ENCODE measurements at places on chromosomes 12 and 14.

- no peak for DNase-seq
Observed at GRCh38 chr12:24287963-24288362, 338.5 kb upstream of the SOX5 start.

GRCh38 chr12:89857652-89858274 lies 149.1 kb upstream of the ATP2B1 start:
- DNase-seq, result no peak

GRCh38 chr12:2169940-2170339 lies 117.2 kb downstream of the CACNA1C start:
- no peak for DNase-seq

- no peak for DNase-seq
Observed at GRCh38 chr14:39592116-39592789, 160.0 kb upstream of the FBXO33 start.

- peak; percentile 94 for DNase-seq
Observed at GRCh38 chr12:57779736-57780135, 2.9 kb upstream of the TSFM start.

GRCh38 chr14:21233457-21234076 lies 35.7 kb downstream of the HNRNPC start:
- no peak for DNase-seq

DNA sequence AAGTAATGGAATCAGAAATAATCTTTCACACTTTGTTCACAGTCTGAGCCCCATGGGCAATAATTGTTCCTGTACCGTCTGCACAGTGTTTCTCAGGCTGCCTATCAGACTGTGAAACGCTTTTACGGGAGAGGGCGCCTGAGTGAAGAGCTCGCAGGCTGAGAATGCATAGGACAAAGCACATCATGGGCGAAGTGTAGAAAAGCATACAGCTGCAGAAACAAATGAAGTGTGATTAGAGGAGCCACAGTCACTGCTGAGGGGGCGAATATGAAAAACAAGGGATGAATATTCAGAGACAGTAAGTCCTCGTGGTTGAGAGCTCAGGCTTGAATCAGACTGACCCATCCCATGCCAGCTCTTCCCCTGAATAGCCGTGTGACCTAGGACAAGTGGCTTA lies 438.4 kb upstream of the DCN start:
- DNase-seq, result peak; percentile 14

- DNase-seq, result peak; percentile 56
Observed at GRCh38 chr12:89856431-89856830, 147.8 kb upstream of the ATP2B1 start.

DNA sequence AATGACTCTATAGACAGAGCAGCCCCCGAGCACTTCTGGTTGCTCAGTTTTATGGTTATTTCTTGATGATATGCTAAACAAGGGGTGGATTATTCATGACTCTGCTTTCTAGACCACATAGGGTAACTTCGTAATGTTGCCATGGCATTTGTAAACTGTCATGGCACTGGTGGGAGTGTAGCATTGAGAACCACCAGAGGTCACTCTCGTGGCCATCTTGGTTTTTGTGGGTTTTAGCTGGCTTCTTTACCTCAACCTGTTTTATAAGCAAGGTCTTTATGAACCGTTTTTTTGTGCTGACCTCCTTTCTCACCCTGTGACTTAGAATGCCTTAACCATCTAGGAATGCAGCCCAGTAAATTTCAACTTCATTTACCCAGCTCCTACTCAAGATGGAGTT lies 1036.2 kb upstream of the FLRT2 start:
- no peak for DNase-seq

DNA sequence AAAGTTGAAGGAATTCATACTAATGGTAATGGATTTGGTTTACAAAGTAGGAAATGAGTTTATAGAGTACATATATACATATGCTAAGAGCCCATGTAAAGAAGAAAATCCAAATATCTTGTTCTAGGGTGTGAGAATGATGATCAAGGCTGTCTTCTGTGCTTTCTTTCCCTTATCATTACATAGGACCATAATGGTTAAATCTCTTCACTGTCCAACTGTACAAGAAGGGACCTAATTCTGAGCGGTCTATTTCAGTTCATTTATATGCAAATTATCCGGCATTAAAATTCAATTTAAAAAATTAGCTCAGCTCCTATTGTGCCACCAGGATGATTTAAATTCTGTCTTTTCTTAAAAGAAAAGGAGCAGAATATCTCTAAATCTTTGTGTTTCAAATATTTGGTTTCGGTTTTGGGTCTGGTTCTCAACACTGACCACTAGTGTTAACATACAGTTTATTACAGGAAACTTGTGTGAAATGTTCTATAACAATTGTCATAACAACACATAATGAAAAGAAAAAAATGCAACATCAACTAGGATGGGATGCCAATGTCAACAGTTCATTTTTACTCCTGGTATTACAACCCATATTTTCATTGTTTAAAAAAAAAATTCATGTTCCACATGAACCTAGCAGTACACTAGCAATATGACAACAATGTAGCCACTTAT lies 16.8 kb downstream of the OR4K1 start:
- DNase-seq, result no peak

GRCh38 chr14:22487401-22487800 lies 101.6 kb downstream of the DAD1 start:
- DNase-seq, result no peak

DNA sequence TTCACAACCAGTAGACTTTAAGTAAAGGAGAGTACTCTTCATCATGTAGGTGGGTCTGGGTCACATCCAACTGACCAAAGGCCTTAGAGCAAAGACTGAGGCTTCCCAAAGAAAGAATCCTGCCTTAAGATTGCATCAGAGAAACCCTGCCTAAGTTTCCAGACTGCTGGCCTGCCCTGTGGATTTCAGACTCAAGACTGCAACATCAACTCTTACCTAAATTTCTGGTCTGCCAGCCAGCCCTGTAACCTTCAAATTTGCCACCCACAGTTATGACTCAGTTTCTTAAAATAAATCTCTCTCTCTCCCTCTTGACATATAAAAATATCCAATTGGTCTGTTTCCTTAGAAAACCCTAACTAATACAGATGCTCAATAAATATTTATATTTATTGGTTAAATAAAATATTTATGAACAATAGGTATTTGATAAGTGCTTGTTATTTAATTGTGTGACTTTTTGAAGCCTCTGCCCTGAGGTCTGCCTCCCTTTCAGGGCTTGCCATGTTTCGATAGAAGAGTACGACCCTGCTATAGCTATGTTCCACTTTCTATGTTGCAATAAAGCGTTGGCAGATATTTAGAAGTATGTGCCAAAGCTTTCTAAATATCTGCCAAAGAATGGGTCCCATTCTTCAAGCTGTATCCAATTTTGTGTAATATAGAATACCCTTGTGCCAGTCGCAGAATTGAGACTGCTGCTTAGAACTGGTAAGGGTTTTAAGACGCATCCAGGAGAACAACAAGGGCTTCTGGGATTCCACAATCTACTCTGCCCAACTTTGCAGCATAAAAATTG lies 65.7 kb downstream of the TMEM30B start:
- no peak for DNase-seq

GRCh38 chr14:106586098-106586704 lies 1059.8 kb downstream of the TMEM121 start:
- DNase-seq, result no peak

- no peak for DNase-seq
Observed at GRCh38 chr12:29763301-29763683, 20.4 kb downstream of the TMTC1 start.

DNA sequence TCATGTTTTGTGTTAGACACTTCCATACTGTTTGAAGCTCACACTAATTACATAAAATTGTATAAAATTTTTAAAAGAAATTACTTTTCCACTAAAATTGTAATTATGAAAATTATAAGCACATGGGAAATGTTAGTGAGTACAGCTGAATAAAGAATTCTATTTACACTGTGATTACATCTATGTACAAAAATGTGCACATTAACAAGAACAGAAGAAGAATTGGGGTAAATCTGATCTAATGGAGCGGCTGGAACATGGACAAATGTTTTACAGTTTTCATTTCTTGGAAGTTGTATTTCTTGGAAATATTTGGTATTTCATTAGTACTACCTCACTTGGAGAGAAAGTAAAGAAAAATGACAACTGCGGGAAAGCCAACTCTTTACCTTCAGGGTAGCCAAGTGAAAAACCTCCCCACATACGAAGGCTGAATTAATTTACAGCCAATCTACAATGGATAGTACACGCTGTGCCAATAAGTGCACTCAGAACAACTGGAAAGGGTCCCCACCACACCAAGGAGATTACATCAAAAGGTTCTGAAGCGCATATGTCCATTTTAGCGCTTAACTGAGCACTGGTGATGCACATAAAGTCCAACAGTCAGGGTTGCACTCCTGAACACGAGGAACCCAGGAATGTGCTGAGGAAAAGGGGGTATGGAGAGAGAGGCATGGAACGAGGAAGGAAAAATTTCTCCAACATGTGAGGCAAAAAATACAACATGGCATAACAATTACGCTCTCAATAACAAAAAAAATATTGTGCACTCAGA lies 17.5 kb downstream of the MED13L start:
- no peak for DNase-seq

DNA sequence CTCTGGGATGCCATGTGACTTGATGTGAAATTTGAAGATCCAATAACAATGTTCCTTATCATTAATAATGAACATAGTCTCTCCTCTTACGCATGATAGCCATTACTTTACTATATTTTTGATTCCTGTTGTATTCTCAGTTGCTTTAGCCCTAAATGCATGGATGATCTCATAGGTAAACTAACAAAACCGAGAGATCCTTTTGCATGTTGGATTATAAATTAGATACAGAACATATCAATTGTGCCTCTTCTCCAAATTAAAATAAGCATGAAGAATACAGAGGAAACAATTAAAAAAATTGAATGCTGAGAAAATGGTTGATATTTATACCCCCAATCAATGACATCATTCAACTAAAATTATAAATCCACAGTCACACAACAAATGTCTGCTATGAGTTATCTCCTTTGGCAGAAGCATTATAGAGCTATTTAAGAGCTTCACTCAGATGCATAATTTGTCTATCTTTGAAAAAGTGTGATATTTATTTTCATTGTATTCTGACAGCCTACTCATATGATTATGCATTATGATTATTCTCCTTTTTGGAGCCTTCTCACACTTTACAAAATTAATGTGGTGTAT lies 386.4 kb upstream of the STXBP6 start:
- no peak for DNase-seq

DNA sequence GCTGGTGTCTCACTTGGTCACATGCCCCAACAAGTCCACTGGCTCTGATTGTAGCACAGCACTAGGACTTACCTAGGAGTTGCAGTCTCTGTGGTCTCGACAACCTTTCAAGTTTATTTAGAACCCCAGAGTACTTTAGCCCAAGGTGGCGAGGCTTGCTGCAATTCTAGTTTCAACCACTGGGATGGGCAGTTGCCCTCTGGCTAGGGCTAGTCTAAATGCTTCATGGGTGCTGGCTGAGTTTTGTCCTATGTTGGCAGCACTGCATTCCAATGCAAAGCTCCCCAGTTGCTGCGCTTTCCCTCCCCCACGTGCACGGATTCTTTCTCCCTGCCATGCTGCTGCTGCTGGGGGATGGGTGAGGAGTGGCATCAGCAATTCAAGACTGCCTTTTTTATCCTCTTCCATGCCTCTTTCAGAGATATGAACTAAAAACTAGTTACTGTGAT lies 207.9 kb downstream of the SYNE2 start:
- no peak for DNase-seq

GRCh38 chr14:60356906-60357550 lies 108.0 kb downstream of the PPM1A start:
- no peak for DNase-seq

DNA sequence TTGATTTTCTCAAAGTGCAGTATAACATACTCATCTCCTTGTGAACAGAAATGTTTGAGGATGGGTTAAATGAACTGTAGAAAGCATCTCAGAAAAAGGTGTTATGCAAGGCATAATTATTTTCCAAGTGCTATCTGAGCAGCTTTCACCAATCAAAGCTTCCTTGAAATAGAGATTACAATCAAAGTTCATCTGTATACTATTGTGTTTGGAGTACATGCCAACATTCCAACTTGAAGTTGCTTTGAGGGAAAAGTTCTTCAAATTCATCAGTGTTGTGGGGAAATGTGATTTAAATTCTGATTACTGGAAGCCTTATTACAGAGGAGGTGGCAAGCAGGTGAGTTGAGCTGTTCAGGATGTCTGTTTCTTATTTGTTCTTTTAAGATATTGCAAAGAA lies 68.2 kb downstream of the TMTC2 start:
- peak; percentile 13 for DNase-seq

- no peak for DNase-seq
Observed at GRCh38 chr14:74480046-74480445, 13.1 kb downstream of the NPC2 start.

GRCh38 chr14:84546236-84546635 lies 983.7 kb upstream of the FLRT2 start:
- no peak for DNase-seq

DNA sequence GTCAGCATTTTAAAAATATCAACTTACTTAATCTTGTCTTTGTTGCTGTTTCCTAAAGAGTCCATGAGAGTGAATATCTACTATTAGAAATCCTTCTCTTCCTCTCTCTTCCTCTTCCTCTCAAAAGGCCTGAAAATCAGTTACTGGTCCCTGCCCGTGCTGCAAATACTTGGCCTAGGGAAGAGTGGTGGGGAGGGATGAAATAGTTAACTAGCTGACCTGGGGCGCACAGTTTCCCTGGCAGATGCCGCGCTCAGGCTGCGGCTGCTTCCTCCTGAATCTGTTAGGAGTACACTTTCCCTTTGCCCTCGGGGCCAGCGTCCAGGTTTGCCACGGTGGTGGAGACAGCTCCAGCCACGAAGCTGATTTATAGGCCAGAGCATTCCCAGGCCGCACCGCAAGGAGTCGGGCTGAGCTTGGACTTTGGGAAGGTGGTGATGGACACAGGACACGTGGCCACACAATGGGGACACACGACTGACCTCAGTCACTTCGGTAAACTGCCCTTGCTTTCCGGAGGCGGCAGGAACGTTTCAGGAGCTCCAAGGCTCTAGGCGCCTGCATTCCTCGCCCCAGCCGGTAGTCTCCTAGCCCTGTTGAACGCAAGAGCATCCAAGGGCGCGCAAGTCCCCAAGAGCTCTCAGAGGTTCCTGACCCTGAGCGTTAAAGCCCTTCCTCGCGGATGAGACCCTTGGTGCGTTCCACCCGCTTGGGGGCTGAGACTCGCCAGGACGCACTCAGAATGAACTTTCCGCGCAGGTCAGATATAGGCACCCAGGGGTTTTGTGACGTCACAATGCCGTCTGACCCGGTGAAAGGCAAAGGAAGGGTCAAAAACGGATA lies 7.1 kb upstream of the ASCL1 start:
- DNase-seq, result no peak

- DNase-seq, result peak; percentile 62
Observed at GRCh38 chr12:117124421-117125271, 25.4 kb upstream of the TESC start.

DNA sequence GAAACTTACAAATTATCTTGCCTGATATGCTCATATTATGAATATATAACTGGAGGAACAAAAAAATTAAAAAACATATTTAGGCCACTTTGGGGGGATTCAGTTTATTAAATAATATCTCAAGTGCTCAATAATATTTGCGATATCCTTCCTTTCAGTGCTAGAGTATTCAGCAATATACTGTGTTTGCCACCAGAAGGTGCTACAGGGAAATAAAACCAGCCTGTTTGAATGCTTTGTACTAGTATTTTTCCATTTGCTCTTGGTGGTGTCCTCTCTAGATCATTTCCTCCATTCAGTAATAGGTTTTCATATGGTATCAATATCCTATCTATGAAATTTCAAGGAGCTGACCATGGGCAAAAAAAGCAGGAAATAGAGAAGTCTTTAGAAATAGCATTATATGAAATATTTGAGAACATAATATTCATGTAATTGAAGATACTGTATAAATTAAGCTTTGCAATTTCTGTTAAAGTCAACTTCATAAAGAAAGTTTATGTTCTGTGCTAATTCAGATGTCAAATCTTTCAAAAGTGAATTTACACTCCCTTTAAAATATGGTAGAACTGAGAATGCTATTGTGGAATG lies 106.2 kb upstream of the NAV3 start:
- DNase-seq, result peak; percentile 63

Measured in renal cortical epithelial cell (primary cell).